Inflammatory macrophage treated with lipopolysaccharide for 4 hours (primary cell): ENCODE measurements at places on chromosomes 1 and 21.

GRCh38 chr21:41666641-41667081 is 100.2 kb downstream of the RIPK4 start:
- peak; percentile 79 for DNase-seq

DNA sequence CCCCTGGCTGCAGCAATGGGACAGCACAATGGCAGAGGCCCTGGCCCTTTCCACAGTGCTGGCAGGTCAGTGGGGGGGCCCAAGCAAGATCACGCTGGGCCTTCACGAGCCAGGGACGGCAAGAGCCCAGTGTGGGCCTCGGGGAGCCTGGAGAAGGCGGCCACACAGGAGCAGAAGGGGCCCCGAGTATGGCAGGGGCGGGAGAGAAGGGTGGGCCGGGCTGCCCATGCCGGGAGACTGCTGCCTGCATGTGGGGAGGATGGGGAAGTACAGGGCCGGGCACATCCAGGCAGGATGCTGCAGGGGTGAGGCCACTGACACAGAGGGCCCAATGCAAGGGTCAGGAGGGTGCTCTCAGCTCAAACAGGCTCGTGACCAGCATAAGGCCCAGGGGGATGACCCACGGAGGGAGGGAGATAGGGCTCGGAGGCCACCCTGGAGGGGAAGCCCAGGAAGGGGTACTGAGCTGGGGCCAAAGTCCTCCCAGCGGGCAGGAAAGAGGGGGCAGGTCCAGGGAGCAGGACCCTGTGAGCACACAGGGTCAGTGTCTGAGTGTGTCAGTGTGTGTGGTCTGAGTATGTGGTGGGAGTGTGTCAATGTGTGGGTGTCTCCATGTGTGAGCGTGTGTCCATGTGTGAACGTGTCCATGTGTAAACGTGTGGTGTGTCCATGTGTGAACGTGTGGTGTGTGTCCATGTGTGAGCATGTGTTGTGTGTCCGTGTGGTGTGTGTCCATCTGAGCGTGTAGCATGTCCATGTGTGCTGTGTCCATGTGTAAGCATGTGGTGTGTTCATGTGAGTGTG is 13.1 kb downstream of the SLC19A1 start:
- DNase-seq: no peak

- peak; percentile 65 for DNase-seq
Measured at GRCh38 chr1:48767975-48768510, 8.6 kb downstream of the BEND5 start.

- DNase-seq: peak; percentile 7
Measured at GRCh38 chr1:76218888-76219287, 144.3 kb downstream of the ST6GALNAC3 start.

DNA sequence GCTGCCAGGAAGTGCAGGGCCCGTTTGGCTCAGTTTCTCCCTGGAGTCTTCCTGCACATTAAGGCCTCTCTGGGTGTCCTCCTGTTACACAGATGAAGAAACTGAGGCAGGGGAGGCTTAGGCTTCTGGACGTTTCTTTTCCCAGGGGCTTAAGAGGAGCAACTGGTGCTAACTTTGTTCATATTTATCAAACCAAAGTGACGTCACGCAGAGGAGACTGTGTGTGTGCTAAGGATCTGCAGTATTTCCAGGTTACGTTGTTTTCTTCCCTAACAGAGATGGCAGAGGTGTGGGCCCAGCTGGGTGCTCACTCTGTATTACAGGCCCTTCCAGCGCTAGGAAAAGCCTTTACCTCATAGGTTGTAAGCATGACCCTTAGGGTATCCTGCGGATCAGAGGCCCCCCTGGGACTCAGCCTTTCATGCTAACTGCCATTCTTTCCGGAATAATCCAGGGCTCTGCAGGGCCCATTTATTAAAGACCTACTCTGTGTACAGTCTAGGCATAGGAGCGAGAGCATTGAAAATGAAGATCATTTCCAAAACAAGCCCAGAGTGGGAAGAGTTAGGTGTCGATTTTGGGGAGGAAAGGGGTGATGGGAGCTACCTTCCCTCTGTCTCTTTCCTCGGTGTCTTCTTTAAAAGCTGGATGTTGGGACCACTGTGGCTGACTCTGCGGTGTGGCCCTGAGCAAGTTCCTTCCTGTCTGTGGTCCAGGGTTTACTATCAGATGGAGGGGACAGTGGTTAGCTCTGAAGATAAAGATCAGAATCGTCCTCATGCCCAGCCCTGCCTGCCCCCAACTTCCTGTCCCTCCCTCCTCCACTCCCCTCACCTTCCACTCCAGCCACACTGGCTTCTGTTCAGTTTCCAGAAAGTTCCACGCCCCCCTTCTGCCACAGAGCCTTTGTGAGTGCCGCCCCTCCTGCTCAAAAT is 4.6 kb downstream of the AGTRAP start:
- DNase-seq: no peak

GRCh38 chr1:23577056-23578004 is 18.0 kb upstream of the ID3 start:
- peak; percentile 86 for DNase-seq

DNA sequence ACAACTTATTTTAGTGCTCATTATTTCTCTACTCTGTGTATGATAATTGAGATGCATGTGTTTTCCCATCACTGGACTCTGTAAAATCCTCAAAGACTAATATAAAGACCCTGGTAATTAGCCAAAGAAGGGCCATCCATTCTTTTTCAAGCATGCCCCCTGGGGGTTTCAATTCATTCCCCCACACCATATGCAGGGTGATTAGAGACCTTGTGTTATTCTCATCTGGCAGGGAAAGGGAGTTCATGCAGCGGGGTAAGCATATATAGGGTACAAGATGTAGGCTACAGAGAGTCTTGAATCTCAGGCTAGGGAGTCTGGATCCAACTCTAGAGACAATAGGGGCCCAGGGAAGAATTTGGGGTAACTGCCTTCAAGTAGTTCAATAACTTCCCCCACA is 166.5 kb downstream of the TNR start:
- DNase-seq: no peak

DNA sequence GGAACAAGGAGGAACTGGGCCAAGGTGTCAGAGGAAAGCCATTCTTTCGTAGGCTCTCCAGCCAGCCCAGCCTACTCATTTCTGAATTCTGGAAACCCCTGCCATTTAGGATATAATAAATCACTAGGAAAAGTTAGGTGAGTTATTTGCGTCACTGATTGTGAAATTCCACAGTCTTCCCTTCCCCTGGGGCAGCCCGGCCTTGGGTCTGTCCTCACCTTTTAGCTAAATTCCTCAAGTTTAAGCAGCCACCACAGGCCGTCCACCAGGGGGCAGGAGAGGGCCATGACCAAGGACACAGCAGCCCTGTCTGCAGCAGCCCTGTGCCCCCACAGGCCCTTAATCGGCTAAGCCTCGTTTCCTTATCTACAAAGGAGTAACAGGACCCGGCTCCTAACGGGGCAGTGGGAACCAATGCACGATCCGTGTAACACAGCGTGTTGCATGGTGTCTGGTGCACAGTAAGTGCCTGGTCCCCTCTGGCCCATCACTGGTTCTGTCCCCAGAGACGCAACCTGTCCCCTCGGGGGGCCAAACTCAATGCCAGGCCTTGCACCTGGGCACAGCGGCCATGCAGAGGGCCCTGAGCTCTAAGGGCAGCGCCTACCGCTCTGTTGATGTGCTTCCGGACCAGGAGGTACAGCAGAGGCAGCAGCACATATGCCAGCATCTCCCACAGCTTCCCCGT is 18.1 kb downstream of the GPR157 start:
- peak; percentile 84 for DNase-seq
